ENCODE measurements at places on chromosomes 11 and 22.

- no peak for DNase-seq
These were observed 67.7 kb downstream of the FDX1 start for GRCh38 chr11:110497231-110497978.

- no peak for DNase-seq
These were observed 489 bp downstream of the RNF214 start for GRCh38 chr11:117232911-117233409.

DNA sequence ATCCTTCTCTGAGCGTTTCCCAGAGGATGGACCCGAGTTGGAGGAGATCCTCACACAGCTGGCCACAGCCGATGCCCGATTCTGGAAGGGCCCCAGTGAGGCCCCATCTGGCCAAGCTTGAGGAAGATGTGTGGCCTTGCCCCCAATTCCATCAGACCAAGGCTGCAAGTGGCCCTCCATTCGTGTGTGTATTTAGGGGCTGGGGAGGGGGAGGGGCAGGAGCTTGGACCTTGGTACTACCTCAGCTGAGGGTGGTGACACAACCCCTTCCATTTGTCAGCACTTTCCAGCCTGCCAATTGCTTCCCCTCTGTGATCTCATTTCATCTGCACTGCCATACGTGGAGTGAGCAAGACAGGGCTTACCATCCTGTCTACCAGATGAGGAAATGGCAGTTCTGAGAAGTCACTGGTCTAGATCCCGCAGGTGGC lies 1.3 kb upstream of the BBS1 start:
- DNase-seq: no peak

- DNase-seq: no peak
These were observed 71.4 kb downstream of the CSNK2A3 start for GRCh38 chr11:11281626-11282025.

DNA sequence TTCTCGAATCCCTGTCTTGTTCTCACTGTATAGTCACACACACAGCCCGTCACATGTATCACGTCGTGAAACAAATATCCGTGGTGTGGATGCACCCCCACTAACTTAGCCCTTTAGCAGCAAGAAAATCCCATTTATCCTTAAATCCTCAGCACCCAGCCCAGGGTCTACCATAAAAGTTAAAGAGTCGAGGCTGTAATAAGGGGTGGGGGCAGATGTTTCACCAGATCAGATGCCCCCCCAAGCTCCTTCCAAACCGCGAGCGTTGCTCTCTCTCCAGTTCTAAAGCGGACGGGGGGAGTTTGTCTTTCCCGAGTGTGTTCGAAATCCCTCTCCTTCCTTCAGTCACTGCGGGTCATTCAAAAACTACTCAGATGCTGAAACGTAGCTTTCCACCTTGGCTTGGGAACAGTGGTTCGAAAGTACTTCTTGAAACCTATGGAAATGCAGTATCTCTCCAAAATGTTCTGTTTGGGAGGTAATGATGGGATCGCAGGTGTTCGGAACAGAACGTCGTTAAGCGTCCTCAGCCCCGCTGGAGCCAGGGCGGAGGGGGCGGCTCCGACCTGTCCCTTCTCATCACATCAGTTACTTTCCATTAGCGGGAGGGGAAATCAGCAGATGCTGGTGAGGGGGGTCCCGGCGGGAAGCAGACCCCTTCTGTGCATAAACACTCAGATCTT lies 156.2 kb downstream of the BRD1 start:
- DNase-seq: no peak

- DNase-seq: no peak
These were observed 51.6 kb upstream of the CCDC34 start for GRCh38 chr11:27414644-27415043.

- no peak for DNase-seq
These were observed 77.0 kb downstream of the ME3 start for GRCh38 chr11:86595451-86595850.

DNA sequence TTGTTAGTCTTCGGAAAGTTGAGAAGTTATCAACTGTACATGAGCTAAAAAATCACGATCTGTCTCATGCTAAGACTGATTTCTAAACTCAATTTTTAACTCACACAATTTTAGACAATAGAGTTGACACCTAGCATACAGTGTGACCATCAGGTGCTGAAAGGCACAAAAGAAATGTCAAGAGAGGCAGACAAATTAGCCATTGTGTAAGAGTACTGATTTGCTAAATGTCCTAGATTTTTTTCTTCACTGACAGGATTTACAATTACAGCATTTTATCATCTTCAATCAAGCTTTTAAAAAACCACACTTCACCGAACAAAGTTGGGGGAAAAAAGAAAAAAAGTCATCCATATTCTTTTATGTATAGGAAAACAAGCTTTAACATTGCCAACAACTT lies 7.0 kb downstream of the LGR4 start:
- DNase-seq: no peak

DNA sequence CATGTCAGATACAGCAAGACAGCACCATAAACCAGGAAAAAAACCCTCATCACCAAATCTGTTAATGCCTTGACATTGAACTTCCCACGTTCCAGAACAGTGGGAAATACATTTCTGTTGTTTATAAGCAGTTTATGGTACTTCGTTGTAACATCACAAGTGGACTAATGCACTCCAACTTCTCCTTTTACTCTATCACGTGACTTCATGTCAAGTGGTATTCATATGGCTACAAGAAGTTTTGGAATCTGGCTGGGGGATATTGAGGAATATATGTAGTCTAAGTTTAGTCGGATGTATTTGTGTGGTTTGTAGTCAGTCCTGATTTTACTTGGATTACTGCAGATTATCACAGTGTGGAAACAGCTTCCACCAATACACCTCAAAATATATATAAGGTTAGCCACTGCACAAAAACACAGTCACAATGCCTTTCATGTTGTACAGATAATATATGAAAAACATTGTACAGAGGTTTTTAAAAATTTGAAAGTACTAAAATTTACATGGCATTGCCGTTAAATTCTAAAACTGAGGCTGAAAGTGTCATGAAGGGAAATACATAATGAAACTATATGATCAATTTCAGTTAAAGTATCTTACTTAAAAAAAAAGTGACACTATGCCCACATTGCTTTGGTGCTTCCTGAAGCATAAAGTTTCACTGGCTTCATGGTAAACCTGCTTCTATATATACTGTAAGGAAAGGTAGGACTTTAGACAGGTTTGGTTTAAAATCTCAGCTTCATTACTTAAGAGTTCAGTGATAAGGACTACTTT lies 134.1 kb downstream of the CASP12 start:
- DNase-seq: no peak

DNA sequence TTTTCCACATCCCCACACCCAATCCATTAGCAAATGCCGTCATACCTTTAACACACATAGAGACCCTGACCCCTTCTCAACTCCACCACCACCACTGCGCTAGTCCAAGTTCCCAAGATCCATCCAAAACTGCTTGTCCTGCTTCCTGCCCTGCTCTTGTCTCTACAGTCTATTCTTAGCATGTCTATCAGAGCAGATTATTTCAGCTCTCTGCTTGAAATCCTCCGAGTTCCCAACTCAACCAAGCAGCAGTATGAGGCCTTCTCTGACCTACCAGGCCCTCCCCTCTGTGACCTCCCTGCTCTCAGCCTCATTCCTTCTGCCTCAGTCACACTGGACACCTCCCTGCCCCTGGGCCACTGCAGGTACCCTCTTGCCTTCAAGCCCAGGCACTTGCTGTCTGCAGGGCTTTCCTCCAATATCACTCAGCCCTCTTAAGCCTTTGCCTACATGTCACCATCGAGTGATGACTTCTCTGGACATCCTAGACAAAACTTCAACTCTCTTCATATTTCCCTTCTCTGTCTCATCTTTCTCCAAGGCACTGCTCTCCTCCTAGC lies 134.6 kb downstream of the SPATA19 start:
- no peak for DNase-seq

DNA sequence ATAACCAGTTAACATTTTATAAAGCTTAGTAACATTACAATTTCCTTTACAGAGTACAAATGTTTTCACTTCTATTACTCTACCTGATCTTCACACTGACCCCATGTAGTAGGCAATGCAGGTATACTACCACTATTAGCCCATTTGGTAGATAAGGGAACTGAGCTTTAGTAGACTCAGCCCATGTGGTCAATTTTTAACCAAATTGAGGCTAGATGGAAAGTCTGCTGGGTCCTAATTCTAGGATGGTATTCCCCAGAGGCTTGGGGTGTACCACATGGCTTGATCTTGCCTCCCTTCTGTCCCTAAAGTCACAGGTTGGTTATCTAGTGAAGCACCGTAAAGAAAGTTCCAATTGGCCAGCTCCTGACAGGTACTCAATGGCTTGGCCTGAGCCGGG lies 48.2 kb downstream of the NRXN2 start:
- DNase-seq: no peak

DNA sequence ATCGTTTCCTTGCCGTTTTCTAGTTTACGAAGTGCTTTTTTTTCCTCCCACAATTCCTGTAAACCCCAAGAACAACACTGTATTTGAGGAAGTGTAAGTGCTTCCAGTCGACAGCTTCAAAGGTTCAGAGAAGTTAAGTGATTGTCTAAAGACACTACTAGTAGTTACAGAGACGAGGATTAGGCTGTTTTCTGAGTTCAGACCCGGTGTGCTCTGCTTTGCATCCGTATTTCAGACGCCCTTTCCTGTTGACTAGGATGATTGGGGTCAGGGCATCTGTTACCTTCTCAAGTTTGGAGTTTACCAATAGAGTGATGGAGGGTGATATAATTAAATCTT lies 430 bp downstream of the CLP1 start:
- no peak for DNase-seq

- no peak for DNase-seq
These were observed 8.0 kb downstream of the RNF121 start for GRCh38 chr11:71936825-71937224.

DNA sequence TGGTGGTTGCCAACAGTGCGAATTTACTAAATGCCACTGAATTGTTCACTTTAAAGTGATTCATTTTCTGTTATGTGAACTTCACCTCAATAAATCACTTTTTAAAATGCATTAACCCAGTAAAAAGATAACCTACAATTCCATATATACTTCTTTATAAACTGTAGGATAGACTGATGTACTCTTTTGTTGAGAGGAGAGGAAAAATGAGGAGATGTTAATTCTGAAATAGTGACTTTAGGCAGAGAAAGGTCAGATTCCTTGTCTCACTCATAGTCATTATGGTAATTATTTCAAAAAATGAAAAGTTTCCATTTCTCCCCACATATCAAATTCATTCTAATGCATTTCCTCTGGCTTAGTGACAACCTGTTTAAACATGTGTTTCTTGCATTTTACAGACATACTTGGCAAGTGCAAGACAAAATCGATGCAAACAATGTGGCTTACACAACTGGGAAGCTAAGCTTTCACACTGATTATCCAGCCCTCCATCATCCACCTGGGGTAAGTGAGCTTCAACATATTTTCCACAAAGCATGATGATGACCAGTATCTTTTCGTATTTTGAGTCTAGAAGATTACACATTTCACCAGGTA lies 74.5 kb downstream of the BBOX1 start:
- no peak for DNase-seq

DNA sequence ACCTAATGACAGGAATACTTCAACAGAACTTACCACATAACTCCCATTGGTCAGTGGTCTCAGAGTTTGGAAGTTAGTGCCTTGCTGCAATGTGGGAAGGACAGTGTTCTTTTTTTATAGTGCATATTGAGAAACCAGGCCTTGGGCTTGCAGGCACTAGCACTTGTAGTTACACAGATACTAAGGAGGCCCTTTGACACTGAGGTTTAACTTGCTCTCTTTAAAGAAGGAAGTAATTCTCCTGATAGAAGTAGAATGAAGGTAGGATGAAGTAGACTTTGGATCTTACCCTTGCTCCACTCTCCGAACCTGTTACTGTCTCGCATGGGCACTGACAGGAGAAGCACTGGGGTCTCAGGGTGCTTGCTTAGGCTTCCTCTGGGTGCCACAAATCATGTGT lies 31.0 kb upstream of the ST14 start:
- DNase-seq: no peak

DNA sequence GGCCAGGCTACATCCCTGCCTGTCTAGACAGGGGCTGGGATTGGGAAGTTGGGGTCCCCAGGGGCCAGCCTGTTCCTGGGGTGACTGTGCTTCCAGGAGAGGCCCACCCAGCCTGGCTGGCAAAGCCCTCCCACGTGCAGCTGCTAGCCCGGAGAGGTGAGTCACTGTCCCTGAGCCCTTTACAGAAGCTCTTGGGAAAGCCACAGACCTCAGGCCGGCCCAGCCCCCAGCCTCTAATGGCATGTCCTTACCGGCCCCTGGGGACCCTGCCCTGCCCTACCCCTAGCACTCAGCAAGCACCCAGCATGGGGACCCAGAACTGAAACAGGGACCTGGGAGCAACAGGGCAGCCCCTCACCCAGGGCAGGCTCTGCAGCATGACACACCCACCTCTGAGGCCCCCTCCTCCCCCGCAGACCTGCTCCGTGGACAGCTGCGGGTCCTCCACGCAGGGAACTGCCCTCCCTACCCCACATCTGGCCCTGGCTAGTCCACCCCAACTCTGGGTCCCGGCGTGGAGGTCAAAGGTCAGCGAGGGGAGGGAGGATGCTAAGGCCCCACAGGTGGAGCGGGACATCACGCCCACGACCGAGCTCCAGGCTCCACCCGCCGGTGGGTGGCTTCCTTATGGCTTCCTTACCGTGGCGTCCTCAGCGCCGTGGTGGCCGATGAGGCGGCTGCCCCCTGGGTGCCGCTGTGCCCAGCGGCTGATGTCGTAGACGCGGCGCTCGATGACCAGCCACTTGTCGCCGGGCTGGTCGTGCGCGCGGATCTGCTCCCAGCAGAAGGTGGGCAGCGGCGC lies 615 bp downstream of the FADS3 start:
- peak; percentile 66 for DNase-seq

DNA sequence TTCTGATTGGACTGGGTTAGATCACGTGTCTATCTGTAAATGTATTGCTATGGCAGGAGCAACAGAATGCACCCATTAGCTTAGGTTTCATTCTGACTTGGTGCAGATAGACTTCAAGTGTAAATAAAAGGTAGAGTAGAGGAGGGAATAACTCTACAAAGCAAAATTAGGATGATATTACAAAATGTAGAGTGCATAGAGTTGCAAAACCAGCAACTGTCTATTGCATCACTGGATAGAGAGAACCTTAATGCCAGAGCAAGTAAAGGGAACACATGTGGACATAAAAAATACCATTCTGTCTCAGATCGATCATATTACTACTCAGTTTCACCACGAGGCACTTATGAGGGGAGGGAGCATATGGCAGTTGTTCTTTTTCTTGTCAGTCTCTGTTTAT lies 22.0 kb upstream of the CAT start:
- DNase-seq: no peak
